Stimulated activated CD8-positive, alpha-beta memory T cell treated with anti-CD3 and anti-CD28 coated beads, Interleukin-2, amount 100 ng/mL, for 48 hours (primary cell): ENCODE measurements at places on chromosomes 7 and 10.

DNA sequence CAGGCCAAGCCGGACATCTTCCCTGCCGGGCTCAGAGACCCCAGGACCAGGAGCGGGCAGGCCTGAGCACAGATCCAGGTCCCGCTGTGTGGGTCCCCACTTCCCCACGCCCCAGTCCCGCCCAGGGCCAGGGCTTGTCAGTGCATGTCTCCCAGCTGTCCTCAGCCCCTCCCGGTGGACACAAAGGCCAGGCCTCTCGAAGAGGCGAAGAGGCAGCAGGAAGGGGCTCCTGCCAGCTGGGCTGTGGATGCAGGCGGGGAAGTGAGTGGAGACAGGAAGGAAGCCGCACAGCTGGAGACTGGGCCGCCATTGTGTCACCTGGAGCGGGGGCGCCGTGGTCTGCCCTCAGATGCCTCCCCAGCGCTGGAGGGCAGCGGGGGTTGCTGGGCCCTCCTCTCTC is 4.8 kb downstream of the GRIFIN start:
- DNase-seq: no peak

DNA sequence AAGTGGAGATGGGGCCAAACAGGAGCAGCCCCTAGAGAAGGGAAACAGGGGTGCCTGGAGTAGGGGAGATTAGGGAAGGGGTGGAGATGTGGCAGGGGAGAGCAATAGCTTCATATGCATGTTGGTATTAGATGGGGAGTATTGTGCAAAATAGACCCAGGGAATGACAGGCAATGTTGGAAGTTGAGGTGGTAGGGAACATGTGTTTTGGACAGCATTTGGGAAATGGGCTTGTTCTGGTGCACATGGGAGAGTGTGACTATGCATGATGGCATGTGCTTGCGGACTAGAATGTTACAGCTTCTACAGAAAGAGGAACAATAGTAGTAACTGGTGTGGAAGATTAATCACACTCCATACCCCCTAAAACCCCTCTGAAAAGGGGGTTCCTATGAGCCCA is 10.4 kb downstream of the PAX2 start:
- no peak for DNase-seq

DNA sequence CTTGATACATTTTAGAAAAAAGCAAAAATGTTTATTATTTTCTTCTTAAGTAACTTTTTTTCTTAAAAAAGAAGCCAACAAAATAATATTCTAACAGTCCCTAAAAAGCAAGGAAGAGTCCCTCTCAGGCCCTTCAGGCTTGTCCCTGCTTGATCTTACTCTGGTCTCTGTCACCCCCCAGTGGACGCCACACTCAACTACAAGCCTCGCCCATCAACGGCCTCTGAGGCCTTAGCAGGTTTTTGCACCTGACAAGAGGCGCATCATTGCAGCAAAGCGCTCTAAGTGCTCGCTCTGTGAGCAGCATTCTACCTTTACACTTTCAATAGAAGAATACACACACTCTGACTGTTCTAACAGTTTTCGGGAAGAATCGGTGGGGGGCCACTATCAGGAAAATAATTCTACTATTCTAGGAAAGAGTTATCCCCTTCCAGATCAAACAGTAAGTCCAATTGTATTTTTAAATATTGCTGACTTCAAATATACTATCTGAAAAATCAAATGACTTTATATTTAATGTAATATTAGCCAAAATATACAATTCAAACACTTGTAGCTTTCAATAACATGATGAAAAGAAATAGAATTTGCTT is 139.2 kb downstream of the USP6NL start:
- DNase-seq: peak; percentile 48

- DNase-seq: no peak
These were observed 8.1 kb downstream of the STK17A start for GRCh38 chr7:43590862-43591557.

GRCh38 chr10:47164126-47164799 is 135.7 kb upstream of the GDF10 start:
- no peak for DNase-seq

DNA sequence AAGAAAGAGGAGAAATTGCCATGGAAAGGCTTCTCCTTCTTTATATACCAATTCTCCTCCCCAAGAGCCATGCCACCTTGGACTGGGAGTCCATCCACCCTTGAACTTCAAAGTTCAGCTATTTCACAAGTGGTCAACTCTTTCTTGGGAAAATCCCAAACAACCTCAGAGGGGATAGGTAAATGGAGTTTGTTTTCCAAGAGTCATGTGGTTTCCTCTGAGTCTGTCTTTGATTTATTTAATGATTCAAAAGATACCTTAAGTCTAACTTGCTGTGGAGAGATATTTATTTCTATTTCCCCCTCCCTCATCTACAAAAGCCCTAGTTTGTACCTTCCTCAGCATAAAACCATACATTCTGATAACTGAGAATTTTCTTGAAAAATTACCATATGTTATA is 758.6 kb upstream of the IGFBP3 start:
- no peak for DNase-seq

DNA sequence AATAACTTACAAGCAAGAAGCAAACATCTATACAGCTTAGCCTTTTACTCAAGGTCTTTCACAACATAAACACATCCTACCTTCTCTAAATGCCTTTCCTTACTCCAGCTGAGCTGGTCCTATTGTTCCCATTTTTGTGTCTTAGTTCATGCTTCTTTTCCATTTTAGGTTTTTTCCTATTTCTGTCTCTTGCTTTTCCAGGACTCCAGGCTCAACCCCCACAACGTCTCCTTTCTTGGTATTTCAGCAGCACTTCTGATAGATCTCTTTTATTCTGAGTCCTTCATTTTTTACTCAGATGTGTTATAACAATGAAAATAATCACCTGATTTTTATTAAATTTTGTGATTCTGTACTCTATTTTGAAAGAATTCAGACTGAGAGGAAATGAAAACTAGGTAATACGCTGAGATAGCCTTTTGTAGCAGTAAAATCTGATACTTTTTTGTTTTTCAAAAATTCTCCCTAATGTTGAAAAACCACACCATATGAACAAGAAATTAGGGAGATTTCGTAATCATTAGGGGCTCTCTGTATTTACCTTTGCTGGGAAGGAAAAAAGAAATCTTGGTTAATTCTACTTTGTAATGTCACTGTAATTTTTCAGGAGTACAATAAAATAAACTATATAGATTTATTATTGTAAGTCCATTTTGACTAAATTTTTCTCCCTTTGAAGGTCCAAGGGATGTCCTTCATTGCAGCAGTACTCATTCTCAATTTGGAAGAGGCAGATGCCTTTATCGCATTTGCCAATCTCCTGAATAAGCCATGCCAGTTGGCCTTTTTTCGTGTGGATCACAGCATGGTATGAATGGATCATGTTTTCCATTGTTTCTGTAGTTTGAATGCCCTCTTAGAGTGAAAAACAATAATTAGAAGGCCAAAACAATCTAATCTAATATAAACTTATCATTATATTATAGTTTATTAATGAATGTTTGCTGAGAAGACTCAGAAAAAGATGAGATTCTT is 24.0 kb upstream of the HELLS start:
- DNase-seq: no peak
